Nucleus accumbens (tissue), 56 donors: ENCODE measurements at places on chromosomes 1 and 21.

GRCh38 chr1:39144924-39145323 is 59.6 kb upstream of the MACF1 start:
- no peak for DNase-seq

GRCh38 chr1:60035921-60036320 is 37.6 kb downstream of the C1orf87 start:
- no peak for DNase-seq

- no peak for DNase-seq
These were observed 313.0 kb downstream of the RWDD3 start for GRCh38 chr1:95547005-95547404.

DNA sequence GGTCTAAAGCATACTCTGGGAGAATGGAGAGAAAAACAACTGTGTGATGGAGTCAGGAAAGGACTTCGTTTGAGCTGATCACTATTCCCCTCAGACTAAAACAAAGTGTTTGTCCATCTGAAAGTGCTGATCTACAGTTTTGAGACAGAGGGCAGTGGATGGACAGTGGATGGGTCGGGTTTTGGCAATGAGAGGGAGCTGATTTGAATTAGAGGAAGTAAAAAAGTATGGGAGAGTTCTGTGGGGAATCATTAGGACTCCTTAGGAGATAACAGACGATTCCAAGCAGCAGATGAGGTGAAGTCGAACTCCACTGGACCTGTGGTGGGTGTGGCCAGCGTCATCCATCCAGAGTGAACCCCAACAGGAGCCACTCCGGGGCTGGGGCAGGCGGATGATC is 62.3 kb downstream of the PTGS2 start:
- no peak for DNase-seq

GRCh38 chr1:100622506-100622905 is 84.6 kb downstream of the GPR88 start:
- DNase-seq = no peak

- DNase-seq = peak; percentile 34
These were observed 804.1 kb downstream of the USP25 start for GRCh38 chr21:16533692-16534407.

- DNase-seq = no peak
These were observed 13.4 kb downstream of the TMEM63A start for GRCh38 chr1:225868631-225869330.

DNA sequence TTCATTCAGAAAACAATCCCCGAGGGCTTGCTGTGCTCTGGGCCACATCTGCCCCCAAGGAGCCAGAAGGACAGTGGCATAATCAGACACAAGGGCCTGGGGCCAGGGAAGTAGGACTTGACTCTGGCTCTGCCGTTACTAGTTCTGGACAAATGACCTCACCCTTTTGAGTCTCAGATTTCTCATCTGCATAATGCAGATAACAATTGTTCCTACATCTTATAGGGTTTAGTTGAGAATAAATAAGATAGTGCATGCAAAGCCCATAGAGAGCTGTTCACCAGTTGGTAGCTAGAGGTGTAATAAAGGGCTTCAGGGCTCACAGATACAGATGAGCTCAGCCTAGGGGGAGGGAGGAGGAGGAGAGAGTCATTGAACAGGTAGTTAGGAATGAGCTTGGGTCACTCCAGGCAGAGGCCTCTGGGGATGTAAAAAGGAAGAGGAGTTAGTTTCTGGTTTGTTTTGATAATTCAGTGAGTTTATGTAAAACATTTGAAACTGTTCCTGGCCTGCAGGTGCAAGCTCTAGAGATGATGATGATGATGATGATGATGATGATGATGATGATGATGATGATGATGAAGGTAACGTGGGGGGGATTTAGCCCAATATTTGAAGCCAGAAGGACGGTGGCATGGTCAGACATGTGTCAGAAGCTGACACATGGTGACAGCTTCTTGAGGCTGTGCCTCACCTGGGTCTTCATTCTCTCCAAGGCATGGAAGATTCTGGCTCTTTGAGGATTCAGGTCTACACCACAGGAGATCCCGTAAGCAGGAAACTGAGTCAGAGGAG is 858 bp downstream of the LACTBL1 start:
- DNase-seq = no peak

GRCh38 chr1:183652547-183653461 is at the start of gene APOBEC4:
APOBEC4 (minus strand) TSS chr1:183653316; CDS start chr1:183648781, 4,535 bp downstream.
- DNase-seq = peak; percentile 36

DNA sequence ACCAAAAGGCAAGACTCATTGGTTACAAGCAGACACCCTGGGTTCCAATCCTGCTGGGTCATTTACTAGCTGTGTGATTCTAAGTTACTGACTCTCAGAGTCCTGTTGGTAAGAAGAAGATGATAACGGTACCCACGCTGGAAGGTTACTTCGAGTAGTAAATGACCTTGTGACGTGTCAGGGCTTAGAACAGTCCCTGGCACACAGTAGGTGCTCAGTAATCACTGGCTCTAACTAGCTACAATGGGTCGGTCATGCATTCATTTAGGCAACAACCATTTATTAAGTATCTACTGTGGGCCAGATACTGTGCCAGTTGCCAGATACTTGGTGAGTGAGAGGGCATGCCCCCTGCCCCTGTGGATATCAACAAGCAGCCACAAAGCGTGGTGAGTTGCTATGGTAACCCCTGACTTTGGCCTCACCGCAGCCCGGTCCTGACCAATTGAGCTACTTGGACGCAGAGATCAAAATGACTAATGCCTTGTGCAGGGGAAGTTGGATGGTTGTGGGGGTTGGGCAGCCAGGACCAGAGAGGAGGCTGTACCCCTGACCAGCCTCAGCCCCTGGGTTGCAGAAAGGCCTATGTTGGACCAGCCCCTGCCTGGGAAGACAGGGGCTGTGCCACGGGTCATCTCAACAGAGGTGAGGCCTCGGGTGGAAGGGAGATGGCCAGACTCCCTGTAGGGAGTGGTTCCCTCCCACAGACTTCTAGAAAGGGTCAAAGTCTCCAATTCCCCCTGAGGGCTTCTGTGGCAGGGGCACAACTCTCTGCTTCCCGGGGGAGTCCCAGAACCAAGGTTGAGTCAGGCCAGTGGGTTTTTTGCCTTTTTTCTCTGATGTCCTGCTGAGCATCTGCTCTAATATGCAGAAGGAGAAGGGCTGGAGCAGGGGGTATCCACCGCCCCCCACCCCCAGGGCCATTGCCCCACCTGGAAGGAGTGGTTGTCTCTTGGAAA is 16.0 kb downstream of the DHRS3 start:
- DNase-seq = no peak

DNA sequence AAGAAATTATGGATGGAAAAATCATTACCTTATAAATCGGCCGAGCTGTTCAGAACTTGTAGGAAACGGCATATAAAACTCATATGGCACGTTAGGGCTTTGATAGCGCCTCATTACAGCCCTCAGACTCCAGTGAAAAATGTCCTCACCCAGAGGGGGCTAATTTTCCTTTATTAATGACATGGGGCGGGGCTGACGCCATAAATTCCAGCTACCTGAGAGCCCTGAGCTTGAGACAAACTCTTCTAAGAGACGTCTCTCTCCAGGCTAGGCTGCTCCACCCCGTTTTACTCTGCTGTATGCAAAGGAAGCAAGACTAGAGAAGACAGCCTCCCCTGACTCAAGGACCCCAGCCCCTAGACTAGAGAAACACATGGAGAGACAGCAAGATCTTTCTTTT is 149.4 kb downstream of the TRABD2B start:
- DNase-seq = no peak

GRCh38 chr1:189656628-189657530 is 820.8 kb downstream of the BRINP3 start:
- DNase-seq = no peak

- no peak for DNase-seq
These were observed 15.6 kb upstream of the THEM4 start for GRCh38 chr1:151924691-151925587.

DNA sequence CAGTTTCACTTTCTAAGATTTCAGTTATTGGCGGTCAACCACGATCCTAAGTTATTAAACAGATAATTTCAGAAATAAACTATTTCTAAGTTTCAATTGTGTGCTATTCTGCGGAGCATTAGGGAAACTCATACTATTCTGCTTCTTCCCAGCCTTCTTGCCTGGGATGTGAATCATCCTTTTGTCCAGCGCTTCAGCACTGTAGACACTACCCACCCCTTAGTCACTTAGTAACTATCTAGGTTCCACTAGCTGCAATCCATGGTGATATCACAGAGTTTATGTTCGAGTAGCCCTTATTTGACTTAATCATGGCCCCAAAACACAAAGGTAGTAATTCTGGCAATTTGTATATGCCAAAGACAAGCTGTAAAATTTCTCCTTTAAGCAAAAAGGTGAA is 279.9 kb upstream of the ADAMTS5 start:
- DNase-seq = no peak

GRCh38 chr1:161119092-161119903 is 1.4 kb downstream of the NIT1 start:
- DNase-seq = no peak

DNA sequence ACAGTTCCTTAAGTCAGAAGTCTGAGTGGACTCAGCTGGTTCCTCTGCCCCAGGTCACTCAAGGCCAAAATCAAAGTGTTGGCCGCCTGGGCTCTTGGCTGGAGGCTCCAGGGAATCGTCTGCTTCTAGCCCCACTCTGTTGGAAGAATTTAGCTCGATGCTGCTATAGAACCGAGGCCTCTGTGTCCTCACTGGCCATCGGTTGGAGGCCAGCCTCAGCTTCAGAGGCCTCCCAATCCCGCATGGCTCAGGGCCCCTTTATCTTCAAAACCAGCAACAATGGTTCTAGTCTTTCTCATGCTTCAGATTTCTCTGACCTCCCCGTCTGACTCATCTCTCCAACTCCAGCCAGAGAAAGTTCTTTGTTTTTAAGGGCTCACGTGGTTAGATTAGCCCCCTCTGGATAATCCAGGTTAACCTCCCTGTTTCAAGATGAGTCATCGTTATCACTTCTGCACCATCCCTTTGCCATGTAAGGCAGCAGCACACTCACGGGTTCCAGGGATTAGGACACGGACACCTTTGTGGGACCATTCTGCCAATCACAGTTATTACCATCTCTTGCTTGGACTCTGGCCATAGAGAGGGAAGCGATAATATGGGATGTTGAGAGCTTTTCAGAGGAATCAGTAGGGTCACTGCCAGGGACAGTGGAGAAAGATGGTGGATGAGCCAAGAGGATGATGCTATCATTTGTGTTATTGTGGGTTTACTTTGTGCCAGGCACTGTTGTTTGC is 13.6 kb downstream of the FHAD1 start:
- DNase-seq = no peak

DNA sequence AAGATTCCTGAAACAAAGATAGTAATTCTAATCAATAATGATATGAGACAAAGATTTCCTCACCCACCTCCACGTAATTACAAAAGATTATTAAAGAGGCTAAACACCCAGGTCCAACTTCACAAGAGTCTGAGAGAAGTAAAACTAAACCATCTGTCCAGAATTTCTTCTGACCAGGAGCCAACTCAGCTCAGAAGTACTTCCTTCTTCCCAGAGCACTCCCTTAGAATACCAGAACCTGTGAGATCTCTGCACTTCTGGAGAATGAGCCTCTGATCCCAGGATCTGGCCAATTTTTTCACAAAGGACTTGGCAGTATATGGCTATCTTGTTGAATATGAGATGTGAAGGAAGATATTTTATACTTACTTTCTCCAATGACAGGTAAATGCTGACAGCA is 120.6 kb upstream of the PALMD start:
- DNase-seq = no peak

- DNase-seq = no peak
These were observed 166.5 kb downstream of the SDCCAG8 start for GRCh38 chr1:243422362-243422761.

DNA sequence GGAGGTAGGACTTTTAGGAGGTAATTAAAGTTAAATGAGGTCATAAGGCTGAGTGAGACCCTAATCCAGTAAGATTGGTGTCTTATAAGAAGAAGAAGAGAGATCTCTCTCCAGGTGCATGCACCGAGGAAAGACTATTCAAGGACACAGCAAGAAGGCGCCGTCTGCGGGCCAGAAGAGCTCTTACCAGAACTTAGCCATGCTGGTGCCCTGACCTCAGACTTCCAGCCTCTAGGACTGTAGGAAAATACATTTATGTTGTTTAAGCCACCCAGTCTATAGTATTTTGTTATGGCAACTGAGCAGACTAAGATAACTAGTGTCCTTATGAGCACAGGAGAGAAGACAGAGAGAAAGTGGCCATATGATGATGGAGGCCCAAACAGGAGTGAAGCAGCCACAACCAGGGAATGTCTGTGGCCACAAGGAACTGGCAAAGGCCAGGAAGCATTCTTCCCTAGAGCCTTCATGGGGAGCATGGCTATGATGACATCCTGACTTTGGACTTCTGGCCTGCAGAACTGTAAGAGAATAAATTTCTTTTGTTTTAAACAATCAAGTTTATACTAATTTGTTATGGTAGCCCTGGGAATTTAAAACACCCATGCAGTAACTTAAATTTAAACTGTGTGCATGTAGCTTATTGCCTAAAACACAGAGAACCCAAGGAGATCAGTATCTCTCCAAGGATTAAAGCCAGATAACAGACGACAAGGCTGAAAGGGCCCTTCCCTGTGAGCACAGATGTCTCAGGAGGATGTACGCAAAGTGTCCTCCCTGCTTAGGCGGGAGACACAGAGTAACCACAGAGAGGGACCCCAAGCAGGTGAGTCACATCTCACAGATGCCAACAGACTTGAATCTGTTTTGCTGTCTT is 9.9 kb upstream of the CD58 start:
- no peak for DNase-seq

- no peak for DNase-seq
These were observed 210.6 kb upstream of the ADGRL2 start for GRCh38 chr1:81590171-81590570.

- no peak for DNase-seq
These were observed 16.4 kb downstream of the HTR1D start for GRCh38 chr1:23200883-23201282.

GRCh38 chr1:156143765-156144489 is 9.5 kb upstream of the SEMA4A start:
- DNase-seq = no peak

DNA sequence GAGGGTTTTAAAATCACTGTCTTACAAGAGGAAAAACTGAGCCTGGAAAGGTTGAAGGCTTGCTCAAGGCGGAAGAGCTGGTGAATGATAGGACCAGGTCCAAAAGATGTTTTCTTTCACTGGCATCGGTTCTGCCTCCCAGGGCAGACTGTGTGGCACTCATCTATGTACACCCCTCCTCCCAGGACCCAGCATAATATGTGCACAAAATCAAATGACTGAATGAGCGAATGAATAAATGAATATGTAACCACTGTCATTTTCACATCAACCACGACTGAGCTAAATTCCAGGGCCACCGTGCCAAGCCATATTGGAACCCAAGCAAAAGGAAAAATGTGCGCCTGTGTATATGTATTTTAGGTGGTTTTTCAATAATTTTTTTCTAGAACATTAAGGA is 99.3 kb upstream of the ZBTB40 start:
- DNase-seq = no peak

DNA sequence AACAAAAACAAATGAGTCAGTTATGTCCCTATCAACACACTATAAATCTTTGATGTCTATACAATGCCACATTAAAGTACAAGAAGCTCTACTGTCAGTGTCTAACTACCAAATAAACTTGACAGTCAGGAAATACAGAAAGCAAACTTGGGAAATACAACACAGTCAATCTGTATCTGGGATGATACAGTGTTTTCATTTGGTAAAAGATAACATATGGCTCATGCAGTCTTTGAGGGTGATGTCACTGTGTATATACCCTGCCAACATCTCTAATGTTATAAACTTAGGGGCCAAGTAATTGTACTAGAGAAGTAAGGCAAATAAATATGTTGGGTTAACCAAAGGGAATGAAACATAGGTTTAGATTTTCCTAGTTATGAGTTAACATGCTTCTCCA is 552.5 kb upstream of the ADAMTS5 start:
- DNase-seq = no peak

GRCh38 chr1:164713456-164714207 is 154.6 kb downstream of the PBX1 start:
- no peak for DNase-seq
